Stimulated activated CD4-positive, alpha-beta T cell treated with anti-CD3 and anti-CD28 coated beads, Interleukin-12 subunit alpha, Interleukin-12 subunit beta, amount 100 ng/mL, for 4 hours (primary cell): ENCODE measurements at places on chromosomes 13 and 19.

GRCh38 chr13:113631341-113632095 lies 26.5 kb downstream of the ATP4B start:
- no peak for DNase-seq

GRCh38 chr13:57634839-57635165 lies 3.3 kb downstream of the PCDH17 start:
- DNase-seq, result no peak

DNA sequence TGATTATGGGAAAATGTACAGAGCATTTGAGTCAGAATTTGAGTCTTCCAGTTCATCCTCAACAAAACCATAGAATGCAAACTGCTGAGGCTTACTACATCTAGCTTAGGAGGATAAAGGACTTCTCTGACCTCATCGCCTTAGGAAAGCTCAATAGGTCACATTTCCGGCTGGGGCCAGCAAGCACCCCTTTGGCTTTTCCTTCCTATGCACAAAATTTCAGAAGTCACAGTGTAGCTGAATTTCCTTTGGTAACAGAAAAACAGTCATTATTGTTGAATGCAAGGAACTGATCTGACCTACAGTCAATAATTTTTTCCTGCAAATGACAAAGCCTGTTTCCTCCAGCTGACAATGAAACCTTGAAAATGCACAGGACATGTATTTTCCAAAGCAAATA lies 32.8 kb upstream of the LRCH1 start:
- DNase-seq, result no peak

GRCh38 chr19:4691373-4691772 lies 21.2 kb upstream of the MYDGF start:
- DNase-seq, result no peak

GRCh38 chr19:18879579-18880373 lies 16.2 kb downstream of the CERS1 start:
- DNase-seq, result no peak

DNA sequence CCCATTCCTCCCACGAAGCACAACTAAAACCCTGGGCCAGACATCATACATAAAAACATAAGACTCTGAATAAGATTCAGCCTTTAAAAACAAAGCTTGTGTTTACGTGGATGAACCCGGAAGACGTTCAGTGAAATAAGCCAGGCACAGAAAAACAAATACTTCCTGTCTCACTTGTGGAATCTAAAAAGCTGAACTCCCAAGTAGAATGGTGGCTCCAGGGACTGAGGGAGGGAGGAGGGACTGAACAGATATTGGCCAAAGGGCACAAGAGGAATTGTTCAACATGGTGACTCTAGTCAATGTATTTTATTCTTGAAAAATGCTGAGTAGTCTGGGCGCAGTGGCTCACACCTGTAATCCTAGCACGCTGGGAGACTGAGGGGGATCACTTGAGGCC lies 35.7 kb upstream of the TPM4 start:
- DNase-seq, result no peak

GRCh38 chr13:90675129-90675528 lies 672.4 kb upstream of the MIR17HG start:
- no peak for DNase-seq

DNA sequence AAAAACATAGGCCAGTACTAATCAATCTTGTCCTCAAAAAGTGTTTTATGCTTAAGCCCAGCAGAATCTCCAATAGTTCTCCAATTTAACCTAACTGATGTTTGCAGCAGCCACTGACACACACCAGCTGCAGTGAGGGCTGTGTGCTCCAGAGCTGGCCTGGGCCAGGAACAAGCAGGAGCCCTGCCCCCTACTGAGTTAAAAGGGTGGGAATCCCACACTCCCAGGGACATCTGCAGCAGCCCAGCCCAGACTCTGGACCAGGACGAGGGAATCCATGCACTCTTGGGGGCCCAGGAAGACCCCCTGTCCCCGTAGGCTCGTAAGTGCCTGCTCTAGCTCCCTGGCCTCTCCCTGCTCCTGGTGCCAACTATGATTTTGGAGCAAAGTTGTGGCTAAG lies 91.5 kb upstream of the ATXN8OS start:
- DNase-seq, result no peak

DNA sequence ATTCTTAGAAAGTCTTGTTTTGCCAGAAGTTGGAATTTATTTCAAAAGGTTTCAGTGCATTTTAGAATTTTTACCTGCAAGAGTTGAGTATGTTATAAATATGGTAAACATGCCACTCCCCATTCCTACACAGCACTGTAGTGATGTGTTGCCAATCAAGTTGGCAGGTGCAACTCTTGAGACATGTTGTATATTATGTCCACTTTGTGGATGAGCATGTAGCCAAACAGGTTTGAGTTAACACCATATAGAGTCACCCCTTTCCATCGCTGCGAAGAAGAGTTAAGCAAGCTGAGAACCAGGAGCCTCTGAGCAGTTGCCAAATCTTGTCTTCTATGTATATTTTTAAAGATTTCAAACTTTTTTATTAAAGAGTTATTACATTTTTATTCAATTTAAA lies 359.8 kb downstream of the LMO7 start:
- no peak for DNase-seq

DNA sequence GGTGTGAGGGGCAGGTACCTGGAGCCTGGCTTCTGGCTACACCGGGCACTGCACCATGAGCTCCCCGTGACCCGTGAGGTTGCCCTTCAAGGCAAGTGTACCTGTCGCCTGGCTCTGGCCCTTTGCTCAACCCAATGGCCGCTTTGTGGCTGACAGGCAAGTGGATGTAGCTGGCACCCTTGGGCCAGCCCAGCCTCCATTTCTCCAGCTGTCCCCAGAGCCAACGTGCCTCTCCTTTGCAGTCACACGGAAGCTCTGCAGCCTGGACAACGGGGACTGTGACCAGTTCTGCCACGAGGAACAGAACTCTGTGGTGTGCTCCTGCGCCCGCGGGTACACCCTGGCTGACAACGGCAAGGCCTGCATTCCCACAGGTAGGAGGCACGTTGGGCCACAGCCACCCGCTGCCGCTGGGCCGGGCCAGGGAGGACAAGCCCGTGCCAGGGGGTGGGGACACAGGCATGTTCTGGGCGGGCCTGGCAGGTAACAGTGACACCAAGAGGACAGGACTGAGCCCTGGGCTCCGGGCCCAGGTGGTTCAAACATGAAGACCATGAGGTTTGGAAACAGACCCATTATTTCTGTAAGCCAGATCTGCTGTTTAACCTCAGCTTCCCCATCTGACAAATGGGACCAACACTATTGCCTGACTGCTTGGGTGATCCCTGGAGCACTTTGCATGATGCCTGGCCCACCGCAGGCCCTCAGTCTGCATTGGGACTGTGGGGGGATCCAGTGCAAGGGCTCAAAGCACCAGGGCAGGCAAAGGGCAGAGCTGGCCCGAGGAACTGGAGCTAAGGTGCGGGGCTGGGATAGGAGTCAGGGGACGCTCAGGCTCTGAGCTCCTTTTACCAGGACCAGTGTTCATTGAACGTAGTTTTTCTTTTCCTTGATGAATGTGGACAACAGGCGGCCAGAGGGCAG lies 17.5 kb upstream of the PROZ start:
- DNase-seq, result no peak

GRCh38 chr13:45527699-45528462 lies 63.1 kb downstream of the COG3 start:
- no peak for DNase-seq

DNA sequence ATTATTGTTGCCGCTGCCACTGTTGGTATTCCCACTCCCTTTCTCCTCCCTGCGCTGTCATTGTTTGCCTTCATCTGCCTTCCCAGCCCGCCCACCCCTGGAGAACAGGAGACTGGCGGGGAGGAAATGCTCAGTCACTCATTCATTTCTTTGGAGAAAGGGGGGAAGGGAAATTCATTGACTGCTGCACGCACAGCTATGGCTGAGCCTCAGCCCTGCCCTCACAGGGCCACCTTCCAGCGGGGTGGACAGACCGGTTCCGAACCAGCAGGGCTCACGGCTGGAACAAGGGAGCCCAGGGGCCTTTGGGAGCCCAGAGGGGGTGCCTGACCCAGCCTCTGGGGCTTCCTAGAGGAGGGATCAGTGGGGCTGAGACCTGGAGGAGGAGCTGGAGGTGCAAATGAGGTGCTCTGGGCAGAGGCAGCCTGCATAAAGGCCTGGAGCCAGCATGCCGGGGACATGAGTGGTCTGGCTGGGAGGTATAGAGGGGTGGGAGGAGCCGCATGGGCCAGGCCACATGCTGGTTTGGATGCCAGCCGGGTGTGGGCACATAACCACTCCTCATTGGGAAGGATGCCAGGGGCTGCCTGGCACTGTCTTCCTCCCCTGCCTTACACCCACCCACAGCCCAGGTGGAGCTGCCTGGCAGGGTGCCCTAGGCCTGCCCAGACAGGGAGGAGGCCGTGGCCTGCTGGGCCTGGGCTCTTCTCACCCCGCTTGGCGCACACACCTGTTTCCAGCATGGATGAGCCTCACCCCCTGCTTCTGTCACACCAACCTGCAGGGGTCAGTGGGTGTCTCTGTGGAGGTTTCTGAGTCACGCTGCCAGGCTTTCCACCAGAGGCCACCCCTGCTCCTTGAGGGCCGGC lies 26.8 kb downstream of the PPP5C start:
- DNase-seq, result no peak

- DNase-seq, result no peak
Measured at GRCh38 chr13:77565635-77566034, 30.1 kb downstream of the SCEL start.

DNA sequence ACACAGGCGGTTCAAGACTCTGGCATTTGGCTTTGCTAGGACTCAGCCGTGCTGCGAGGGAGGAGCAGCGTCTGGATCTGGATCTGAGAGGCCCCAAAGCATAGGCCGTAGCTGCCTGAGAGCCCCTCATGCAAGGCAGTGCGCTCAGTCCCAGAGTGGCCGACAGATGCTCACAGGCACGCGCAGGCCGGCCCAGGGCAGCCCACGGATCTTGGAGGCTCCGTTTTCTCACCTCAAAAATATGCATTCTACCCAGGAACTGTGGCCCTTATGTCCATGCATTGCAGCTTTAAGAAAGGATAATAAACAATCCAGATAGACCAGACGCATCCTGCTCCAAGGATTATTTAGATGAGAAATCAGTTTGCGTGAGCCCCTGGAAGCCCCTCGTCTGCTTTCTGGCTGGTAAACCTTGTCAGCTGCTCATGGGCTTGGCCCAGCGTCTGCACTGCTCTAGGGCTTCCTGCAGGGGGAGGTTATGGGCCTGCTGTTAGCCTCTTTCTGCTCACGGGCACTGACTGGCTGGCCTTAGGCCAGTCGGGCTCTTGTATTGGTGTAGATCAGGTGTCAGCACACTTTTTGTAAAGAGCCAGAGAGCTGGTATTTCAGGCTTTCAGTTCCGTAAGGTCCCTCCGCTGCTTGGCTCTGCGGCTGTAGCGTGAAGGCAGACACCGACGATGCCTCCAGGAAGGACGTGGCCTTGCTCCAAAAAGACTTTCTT lies 24.2 kb downstream of the TEX29 start:
- no peak for DNase-seq

DNA sequence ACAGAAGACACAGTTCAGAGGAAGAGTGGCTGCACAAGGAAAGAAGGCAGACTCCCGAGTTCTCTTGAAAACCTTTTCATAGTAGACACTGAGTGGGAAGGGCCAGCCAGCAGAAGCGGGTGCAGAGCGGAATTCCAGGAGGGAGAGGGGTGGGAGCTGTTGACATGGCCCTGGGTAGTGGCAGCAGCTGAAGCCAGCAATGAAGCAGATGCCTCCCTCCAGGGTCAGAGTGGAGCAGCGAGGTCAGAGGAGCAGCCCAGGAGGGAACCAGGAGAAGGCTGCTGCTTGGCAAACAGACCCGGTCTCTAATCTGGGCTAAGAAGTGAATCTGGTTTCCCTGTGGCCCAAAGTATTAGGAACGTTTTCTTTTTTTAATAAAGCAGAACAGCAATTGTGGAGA lies 73.9 kb upstream of the SPATA13 start:
- no peak for DNase-seq
